Activated T-helper 1 cell treated with anti-CD3 and anti-CD28 coated beads, Interleukin-2, amount 50 U/mL, for 16 hours (primary cell): ENCODE measurements at places on chromosomes 4 and X.

GRCh38 chr4:60020389-60020788 is 1179.7 kb upstream of the ADGRL3 start:
- no peak for DNase-seq

DNA sequence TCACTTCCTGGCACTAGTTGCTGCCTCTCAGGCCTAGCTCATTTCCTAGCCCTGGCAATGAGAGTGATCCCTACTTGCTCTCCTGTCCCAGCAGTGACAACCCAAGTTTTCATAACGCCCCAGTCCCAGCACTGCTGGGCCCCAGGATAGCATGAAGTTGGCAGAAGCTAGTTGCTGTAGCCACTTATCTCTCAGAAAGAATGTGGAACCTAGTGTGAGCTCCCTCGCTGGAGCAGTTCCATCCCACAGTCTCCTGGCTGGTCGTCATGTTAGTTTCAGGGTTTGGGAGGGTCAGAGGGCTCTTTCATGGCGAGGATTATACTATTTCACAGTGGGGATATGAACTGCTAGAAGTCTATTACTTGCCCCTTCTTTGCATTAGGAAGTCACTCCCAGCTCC is 5.1 kb downstream of the PF4 start:
- DNase-seq = no peak

DNA sequence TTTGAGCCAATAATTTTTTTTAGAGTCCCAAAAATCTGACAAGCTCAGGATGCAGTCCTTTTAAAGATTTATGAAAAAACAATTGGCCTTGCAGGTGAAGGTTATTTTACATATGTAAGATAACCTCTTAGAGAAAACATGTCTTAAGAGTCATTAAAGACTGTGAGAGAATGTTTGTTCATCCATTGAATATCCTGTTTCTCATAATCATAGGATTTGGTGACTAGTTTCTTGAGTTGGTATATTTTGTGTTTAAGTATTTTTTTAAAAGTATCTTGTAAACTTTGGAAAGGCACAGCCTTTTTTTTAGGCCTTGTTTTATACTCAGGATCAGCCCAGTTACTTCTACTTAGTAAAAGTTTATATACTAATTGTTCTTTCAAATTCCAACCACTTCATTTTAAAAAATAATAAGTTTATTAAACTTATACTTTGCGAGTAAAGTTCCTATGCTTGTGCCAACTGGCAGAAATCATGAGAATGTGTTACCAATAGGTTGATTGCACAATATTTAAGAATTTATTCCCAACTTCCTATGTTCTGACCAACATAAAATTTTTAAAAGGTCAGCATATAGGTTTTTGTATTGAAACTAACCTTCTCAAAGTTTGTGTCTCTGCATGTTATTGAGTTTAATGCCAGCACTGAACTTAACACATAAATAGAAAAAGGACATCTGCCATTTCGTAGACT is 40.0 kb upstream of the ARSJ start:
- DNase-seq = no peak

GRCh38 chrX:57573754-57574153 is 18.1 kb upstream of the ZXDB start:
- no peak for DNase-seq

GRCh38 chr4:85821688-85822455 is 346.9 kb downstream of the ARHGAP24 start:
- DNase-seq = no peak

GRCh38 chrX:136185401-136186022 is 38.2 kb downstream of the FHL1 start:
- DNase-seq = no peak

DNA sequence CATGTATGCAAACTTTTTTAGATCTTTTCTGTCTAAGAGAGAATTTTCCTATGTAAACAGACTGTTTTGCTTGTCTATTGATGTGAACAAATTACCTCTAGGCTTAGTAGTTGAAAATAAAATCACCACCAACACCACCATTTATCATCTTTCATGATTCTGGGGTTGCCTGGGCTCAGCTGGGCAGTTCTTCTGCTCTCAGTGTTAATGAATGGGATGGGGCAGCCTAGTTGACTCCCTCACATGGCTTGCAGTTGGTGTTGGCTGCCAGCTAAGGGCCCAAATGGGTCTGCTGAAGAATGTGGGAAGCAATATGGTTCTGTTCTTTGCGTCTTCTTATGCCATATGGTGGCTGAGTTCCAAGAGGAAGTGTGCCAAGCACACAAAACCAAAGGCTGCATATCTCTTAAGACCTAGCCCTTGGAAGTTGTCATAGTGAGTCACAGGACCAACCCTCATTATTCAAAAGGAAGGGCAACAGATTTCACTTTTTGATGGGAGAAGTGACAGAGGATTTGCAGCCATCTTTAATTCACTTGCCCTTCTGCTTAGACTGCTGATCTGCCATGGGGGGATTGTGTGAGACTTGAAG is 17.9 kb downstream of the REELD1 start:
- DNase-seq = no peak

GRCh38 chr4:147963839-147964238 is 232.0 kb downstream of the ARHGAP10 start:
- DNase-seq = no peak

DNA sequence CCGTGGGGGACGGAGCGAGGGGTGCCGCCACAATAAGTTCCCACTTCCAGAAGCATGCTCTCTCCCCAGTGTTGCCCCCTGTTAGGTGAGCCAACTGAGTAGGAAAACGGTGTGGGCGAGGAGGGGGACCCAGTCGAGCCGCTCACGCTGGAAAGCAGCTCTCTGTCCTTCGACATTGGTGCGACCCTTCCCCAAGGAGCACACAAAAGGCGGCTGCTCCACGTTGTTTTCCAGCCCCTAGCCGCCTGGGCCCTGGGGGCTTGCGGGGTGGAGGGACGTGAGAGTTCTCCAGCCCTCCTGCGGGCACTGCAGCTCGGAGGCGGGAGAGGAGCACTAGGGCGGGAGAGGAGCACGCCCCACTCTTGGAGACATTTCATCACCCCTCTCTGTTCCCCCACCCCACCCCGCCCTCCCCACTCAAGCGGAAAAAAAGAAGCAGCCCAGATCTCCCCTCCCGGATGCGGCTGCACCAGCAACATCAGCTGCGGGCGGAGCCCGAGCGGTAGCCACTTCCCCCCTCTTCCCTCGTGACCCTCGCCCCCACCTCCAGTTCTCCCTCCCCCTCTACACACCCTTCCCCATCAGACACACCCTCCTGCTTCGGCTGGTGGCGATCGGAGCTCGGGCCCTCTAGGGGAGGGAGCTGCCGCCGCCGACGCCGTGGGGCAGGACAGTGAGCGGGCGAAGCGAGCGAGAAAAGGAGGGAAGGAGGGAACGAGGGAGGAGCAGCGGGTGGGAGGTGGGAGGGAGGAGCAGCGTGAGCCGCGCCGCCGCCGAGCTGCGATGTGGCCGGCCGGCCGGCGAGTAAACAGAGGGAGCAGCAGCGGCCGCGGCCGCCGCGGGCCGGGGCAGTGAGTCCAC is at the start of gene DOCK11:
Gene DOCK11, plus strand, starts transcription at position 755 of the 861 bp plus-strand sequence. CDS start 157 bp downstream, outside the sequence.
- DNase-seq = peak; percentile 39

GRCh38 chr4:123168812-123169211 is 227.8 kb upstream of the SPRY1 start:
- no peak for DNase-seq

- DNase-seq = no peak
Observed at GRCh38 chr4:173527103-173527891, 2.7 kb downstream of the HAND2 start.

GRCh38 chr4:163269869-163270268 is 62.5 kb downstream of the NPY1R start:
- DNase-seq = no peak

GRCh38 chr4:183264614-183265013 is 55.5 kb downstream of the CLDN22 start:
- no peak for DNase-seq

GRCh38 chrX:150513544-150513943 is 54.9 kb upstream of the MTM1 start:
- DNase-seq = no peak

GRCh38 chr4:76962406-76963130 is 13.0 kb downstream of the SEPTIN11 start:
- no peak for DNase-seq

- DNase-seq = no peak
Observed at GRCh38 chr4:168723020-168723419, 226.2 kb downstream of the PALLD start.

- DNase-seq = no peak
Observed at GRCh38 chr4:7194251-7195140, 2.2 kb downstream of the SORCS2 start.

DNA sequence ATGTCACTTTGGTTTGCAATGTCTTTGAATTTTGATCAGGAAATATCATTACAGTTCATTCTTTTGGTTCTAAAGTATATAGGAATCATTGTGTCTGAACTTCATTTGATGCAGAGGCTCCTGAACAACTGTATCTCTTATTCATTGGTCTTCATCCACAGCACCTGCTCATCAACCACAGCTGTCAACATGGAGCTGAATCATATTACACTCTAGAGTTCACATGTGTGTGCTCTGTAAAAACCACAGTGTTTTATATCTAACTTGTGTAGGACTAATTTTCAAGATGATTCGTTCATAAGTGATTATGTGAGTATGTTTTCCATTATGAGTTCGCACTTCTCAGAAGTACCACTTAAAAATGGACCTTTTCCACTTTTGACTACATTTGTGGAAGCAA is 643.3 kb upstream of the FAM241A start:
- no peak for DNase-seq

GRCh38 chr4:140359562-140360427 is 13.7 kb upstream of the SCOC start:
- DNase-seq = peak; percentile 49

GRCh38 chr4:130257271-130257670 is 1161.3 kb downstream of the C4orf33 start:
- DNase-seq = no peak

GRCh38 chr4:7844594-7844991 is 95.1 kb downstream of the AFAP1 start:
- no peak for DNase-seq

DNA sequence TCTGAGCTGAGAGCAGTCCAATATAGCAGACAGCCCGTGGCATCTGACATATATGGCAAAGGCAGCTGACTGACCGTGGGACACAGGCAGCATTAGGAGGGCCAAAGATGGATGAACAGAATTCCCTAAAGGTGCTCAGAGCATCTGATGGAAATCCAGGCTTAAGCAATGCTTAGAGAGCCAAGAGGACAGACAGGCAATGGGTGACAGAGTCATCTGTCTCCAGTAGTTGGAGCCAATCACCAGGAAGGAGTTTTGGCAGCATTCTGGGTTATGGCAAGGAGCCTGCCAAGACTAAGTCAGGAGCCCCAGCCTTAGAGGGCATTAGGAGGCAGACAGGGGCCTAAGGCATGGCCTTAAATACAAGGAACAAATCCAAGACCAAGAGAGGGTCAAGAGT is 153.3 kb upstream of the USP9X start:
- no peak for DNase-seq

DNA sequence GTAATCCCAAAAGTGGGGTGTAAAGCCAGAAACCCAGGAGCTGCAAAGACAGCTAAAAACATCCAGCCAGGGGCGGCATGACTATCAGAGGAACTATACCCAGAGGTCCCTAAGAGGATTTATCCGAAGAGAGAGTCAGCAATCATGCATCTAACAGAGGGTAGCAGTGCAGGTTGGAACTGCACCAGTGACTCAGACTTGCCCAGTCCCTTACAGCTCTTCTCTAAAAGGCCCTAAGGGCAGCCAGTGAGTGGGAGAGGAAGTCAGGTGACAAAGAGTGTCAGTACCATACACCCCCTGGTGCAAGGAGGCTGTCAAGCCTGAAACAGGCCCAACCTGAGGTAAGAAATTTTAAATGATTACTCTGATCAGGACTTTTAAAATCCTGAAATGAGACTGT is 88.1 kb downstream of the CAMK2D start:
- no peak for DNase-seq

DNA sequence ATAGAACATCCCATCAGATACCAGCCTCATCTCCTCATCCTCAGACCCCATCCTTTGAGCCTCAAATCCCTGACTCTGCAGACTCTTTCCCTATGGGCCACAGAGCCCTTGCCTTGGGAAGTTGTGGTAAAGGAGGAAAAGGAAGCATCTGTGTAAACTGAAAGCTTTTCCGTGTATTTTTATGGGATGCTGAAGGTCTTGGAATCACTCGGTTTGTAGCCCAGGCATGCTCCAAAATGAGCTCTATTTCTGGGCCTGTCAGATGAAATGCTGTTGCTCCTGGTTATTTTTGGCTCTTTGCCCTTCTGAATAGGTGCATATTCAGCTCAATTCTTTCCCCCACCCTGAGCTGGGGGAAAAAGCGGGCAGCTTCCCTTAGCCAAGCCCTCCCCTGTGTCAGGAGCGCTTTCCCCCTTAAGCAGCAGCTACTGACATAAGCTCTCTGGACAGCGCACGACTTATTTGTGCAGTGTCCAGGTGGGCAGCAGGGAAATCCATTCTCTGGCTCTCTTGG is 5.0 kb upstream of the SEL1L3 start:
- no peak for DNase-seq

DNA sequence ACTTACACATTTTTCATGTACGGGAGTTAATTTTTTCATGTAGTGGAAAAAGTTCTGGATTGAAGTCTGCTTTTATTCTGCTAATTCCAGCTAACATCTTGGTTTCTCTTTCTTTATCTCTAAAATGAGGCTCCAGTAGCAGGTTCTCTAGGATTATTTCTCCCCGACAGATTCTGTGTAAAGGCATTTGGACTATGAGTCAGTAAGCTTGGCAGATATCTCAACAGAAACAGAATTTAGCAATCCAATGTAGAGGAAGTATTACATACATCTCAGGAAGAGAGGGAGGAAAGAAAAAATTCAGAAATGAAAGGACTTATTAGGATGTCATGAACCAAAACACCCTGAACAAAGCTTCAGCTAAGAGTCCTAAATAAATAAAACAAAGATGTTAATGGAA is 1682.3 kb upstream of the TENM3 start:
- no peak for DNase-seq

DNA sequence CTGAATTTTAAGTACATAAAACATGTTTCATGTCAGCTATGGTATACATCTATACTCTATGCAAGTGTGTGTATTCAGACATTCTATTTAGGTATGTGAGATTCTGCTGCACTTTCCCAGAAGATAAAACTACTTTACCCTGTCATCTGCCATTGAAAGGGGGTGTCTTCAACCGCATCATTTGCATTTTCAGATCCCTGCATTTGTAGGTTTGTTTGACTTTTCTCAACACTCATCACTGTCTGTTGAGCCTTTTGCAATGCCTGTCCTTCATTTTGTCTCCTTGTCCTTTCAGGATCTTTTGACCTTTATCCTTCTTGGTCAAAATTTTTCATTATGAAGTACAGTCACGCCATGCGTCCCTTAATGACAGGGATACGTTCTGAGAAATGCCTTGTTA is 103.5 kb downstream of the TMA16 start:
- no peak for DNase-seq

- DNase-seq = no peak
Observed at GRCh38 chr4:108081256-108081655, 87.5 kb downstream of the LEF1 start.
